ENCODE measurements at places on chromosomes 13 and 19.

- DNase-seq, result no peak
These were observed 669.6 kb downstream of the DIAPH3 start for GRCh38 chr13:59494151-59494550.

GRCh38 chr19:48403606-48404005 lies 10.1 kb downstream of the GRIN2D start:
- DNase-seq, result no peak

DNA sequence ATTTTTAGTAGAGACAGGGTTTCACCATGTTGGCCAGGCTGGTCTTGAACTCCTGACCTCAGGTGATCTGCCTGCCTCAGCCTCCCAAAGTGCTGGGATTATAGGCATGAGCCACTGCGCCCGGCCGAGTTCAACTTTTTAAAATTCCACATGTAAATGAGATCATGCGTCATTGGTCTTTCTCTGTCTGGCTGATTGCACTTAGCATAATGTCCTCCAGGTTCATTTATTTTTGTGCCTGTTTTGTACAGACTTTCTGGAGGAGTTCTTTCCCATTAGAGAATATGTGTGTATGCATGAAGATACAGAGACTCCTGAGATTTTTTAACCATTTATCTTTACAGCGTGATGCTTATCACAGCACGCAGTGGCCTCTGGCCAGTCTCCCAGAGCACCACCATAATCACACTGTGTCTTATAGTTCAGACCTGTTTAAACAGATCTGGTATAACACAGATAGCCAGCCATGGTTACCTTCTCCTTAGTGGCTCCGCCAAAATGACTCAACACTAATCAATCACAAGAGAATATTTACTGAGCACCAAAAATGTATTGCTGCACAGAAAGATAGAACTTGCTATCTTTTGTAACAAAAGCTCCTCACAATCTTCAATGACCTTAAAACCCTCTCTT lies 11.4 kb upstream of the STARD13 start:
- DNase-seq, result no peak

DNA sequence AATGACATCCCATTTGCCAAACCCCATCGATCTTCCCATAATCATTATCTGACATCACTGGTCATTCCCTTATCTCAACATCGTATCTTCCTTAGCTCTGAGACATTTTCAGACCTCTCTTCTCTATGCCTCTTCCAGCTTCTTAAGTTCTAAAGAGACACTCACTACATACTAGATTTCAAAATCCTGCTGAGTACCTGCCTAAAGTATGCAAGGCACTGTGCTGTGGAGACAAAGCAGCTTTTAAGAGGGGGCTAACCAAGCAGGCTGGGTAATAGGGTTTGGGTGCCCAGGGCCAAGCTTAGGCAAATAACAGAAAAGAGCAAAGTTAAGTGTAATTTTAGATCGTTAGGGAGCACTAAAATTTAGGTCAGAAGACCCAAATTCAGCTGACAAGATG lies 3.4 kb upstream of the POMP start:
- no peak for DNase-seq

- DNase-seq, result no peak
These were observed 27.7 kb upstream of the ASF1B start for GRCh38 chr19:14164082-14164481.

DNA sequence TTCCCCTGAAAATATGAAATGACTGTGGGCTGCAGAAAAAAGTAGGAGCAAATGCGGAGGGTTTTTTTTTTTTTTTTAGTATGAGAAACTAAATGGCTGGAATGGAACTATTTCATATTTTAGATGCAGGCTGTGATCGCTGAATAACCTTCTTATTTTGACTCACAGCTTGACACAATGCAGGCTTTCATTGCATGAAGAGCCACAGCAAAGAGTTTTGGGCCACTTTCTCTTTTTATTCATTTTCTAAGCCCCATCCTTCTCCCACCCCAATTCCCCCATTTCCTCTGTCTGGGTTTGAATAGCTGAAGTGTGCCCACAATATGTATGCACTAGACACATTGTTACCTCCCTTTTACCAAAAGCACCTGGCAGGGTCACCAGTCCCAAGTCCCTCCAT lies 125.9 kb downstream of the COG6 start:
- DNase-seq, result no peak

DNA sequence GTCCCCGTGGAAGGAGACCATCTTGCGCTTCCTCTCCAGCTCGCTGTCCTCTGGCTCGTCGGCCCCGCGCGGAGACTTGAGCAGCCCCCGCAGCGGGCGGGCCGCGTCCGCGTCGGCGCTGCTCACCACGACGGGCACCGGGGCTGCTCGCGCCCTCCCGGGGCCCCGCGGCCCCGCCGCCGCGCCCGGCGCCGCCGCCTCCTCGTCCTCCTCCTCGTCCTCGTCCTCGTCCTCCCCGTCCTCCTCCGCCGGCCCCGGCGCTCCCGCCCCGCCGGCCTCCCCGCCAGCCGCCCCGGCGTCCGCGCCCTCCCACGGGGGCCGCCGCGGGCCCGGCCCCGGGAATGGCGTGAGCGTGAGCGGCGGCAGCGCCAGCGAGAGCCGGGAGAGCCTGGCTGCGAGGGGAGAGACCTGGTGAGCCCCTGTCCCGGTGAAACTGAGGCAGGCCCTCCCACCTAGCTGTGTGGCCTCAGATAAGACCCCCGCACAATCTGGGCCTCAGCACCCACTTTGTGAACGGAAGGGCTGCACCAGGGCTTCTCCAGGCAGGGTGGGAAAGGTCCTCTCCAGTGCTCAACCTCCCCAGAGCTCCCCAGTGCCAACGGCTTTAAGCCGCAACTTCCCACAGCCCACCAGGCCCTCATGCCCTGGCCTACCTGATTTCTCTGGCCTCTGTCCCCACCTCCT lies 17.8 kb downstream of the LMTK3 start:
- no peak for DNase-seq

GRCh38 chr19:401866-402511 lies 7.0 kb downstream of the C2CD4C start:
- DNase-seq, result no peak

GRCh38 chr13:45196096-45196495 lies 4.7 kb downstream of the KCTD4 start:
- no peak for DNase-seq

GRCh38 chr13:40520916-40521315 lies 145.5 kb downstream of the FOXO1 start:
- no peak for DNase-seq

GRCh38 chr19:49019242-49019932 lies 2.5 kb upstream of the LHB start:
- peak; percentile 35 for DNase-seq

GRCh38 chr13:36913463-36913862 lies 6.6 kb downstream of the SMAD9 start:
- DNase-seq, result no peak

DNA sequence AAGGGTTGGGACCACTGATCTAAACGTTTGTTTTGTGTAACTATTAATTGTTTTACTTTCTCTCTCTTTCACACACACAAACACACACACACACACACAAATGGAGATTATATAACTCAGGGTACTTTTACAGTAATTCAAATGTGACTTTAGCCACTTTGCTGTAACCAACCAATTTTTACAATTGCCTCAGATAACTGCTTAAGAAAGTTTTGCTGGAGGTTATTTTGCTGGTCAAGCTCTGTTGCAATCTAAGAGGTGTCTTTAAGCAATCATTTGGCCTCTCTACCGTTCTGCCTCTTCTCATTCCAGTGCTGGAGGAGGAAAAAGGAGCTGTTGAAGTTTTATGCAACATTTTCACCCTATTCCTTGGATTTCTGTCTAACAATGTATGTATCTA lies 63.0 kb downstream of the TBC1D4 start:
- no peak for DNase-seq

All from stimulated activated CD8-positive, alpha-beta memory T cell treated with anti-CD3 and anti-CD28 coated beads, Interleukin-4, amount 100 ng/mL, for 1 hour (primary cell).